ENCODE measurements at places on chromosomes 1 and 21.

- DNase-seq = no peak
These were observed 154.6 kb downstream of the PLPPR5 start for GRCh38 chr1:98849969-98850636.

GRCh38 chr1:24235921-24236788 lies 49.1 kb upstream of the IFNLR1 start:
- no peak for DNase-seq

GRCh38 chr1:48661726-48662463 lies 114.8 kb downstream of the BEND5 start:
- no peak for DNase-seq

GRCh38 chr1:158330391-158331105 lies 783 bp downstream of the CD1B start:
- no peak for DNase-seq

DNA sequence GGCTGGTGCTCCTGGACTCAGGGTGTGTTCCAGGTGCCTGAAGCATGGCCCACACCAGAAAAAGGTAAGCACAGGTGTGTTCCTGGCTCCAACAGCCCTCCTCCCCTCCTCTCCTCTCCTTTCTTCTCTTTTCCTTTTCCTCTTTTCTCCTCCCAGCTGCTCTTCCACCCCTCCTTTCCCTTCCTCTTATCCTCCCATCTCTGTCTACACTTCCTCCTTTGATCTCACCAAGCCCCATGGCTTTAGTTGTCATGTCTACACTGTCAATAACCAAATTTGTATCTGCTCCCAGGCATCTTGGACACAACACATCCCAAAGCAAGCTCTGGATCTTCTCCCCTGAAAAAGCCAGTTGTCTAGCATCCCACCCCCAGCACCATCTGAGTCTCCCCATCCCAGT lies 56.7 kb upstream of the LAPTM5 start:
- DNase-seq = no peak

DNA sequence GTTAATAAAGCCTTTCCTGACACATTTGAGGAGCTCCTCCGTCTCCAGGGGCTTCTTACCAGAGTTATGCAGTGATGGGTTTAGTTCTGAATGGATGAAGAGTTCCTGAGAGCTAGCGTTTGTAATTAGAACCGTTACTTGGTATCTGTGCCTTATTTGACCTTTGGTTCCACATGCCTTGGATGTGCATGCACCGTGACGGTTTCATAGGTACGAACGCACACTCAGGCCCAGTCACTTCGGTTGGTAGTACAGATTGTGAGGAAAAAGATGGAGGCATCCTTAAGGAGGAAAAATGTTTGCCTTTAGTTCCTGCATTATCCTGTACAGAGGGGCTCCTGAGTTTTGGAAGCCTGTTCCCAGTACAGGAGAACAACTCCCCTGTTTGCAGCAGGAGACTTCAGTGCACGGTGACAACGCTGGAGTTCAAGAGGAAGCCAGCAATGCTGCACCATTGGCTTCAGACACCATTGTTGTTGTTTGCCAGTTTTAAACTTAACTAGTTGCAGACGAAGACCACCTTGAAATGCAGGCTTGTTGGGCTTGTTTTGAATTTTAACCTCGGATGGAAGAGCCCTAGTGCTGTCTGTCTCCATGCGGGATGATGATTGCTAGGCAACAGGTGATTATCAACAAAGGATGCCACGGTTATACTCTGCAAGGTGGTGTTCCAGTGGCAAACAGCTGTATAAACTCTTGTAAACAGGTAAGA lies 8.2 kb downstream of the RBM15 start:
- no peak for DNase-seq

DNA sequence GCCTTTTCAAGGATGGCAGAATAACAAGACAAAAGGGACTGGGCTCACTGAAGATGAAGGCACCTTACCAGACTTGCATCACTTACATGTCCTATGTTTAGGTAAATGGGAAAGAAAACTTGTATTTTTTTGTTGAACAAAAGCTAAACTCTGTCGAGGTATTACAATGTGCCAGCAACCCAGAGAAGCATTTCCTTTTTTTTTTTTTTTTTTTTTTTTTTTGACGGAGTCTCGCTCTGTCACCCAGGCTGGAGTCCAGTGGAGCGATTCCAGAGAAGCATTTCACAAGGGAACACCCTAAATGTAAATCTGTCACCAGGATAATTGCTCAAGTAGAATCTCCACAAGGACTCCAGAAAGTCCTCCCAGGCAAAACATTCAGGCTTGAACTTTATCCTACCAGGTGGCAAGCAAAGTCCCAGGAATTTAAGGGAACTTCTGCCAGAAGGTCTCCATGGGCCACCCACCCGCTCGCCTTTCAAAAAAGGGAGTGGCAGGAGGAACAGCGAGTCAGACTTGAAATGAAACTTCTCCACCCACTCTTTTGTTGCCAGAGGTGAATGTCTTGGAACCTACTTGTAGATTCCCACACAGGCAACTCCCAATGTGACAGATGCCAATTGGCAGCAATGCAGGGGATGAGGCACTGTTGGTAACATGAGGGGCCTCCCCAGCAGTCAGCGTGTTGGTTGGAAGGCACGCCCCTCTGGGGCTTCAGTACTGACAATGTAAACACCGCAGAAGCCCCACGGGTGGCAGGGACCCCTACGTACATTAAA lies 125.0 kb downstream of the TIAM1 start:
- DNase-seq = no peak

GRCh38 chr1:204417074-204417997 lies 5.7 kb upstream of the PPP1R15B start:
- DNase-seq = no peak

DNA sequence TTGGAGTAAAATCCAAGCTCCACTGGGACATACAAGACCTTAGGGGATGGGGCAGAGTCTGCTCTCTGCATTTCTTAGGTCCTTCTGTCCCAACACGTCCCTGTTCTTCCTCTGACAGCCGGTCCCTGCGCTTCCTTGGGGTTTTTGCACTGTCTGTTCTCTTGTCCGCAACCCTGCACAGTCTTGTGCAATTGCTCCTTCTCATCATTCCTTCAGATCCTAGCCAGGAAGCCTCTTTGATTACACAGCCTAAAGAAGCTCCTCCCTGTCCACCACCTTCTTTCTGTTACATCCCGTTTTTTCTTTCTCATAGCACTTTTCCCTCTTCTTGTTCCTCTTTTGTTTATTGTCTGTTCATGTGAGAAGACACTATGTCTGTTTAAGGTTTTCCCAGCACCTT lies 19.9 kb downstream of the ACOT11 start:
- no peak for DNase-seq

- DNase-seq = no peak
These were observed 38.2 kb downstream of the ACTN2 start for GRCh38 chr1:236724506-236724905.

GRCh38 chr1:243264717-243265116 lies 8.9 kb downstream of the SDCCAG8 start:
- DNase-seq = no peak

DNA sequence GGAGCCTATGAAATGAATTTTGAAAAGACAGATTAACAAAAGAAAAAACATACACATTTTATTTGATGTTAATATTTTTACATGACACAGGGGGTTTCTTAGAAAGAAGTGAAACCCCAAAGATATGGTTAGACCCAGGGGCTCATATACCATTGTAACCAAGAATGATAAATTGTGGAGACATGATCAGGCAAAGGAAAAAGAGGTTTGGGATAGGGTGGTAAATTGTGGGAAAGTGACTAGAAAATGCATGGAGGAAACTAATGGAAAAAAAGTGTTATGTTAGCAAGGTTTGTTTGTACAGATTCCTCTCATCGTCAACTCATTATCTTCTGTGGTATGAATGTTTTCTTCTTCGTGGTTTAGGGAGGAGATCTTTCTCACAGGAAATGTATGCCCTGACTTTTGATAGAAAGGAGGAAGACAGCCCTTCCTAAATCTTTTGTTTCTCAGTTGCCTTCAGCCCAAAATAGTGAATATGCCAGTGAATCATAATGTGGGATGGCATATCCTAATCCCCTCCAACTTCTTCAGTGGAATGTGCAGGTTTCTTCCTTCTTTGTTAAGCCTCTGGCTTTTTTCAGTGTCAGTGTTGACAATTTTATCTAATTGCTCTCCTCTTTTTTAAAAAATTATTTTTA lies 140.4 kb upstream of the UBE2U start:
- no peak for DNase-seq

GRCh38 chr21:38343691-38344090 lies 86.9 kb downstream of the KCNJ15 start:
- no peak for DNase-seq

DNA sequence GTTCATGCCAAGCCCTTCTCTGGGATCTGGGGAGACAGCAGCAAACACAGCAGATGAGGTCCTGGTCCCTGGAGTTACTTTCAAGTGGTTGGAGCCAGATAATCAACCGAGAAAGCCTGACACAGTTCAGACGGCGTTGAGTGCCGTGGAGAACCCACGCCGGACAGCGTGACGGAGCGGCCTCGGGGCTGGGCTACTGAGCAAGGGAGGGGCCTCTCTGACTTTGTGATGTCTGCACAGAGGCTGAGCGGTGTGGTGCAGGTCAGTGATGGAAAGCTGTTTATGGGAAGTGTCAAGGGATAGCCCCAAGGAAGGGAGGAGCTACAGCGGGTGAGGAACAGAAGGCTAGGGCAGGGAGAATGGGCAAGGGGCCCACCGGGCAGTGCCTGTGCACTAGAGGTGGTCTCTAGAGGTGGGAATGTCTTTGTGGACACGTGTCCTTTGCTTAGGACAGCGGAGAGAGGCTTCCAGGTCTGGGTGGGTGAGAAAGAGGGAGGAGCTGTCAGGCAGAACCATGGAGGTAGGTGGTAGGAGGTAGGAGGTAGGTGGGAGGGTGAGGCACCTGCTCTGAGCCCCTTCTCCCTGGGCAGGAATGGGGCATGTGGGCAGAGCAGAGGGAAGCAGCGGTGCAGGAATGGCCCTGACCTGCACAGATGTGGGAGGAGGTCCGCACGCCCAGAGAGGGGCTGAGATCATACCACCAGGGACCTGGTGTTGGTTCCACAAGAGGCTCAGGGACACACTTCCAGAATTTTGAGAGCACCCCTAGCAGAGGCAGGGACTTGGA lies 62.8 kb downstream of the RUNX3 start:
- DNase-seq = no peak

DNA sequence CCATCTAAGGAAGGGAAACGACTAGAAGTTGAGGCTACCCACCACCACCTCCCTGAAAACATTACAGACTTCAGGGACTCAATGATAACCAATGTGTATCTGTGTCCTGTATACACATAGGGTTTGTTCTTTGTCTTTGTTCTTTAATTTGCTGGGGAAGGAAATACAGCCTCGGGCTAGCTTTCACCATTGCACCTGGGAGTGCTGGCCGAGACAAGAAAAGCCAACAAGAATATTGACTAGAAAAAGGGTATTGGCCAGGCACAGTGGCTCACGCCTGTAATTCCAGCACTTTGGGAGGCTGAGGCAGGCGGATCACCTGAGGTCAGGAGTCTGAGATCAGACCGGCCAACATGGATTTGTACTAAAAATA lies 50.4 kb downstream of the MDM4 start:
- no peak for DNase-seq

DNA sequence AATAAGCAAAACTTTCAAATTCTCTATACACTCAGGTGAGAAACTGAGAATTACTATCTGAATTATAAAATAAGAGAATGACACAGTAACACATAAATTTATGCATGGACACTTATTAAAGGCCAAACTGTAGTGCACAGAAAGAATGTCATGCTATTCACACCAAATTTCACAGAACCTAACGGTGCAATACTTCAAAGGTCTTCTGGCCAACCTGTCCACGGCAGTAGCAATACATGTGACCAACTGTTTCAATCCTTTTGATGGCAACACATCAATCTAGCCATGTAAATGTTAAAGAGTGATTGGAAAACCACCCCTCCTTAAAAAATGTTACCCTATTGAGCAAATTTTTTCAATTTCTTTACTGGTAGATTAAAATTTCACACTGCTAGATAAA lies 10.4 kb downstream of the GATAD2B start:
- no peak for DNase-seq

GRCh38 chr21:31273278-31273677 lies 70.8 kb downstream of the TIAM1 start:
- no peak for DNase-seq

GRCh38 chr1:85295006-85295431 lies 18.6 kb upstream of the BCL10 start:
- no peak for DNase-seq

GRCh38 chr1:55280731-55281130 lies 65.6 kb upstream of the USP24 start:
- no peak for DNase-seq

- DNase-seq = no peak
These were observed 407.6 kb downstream of the PTPRU start for GRCh38 chr1:29643838-29644440.

- no peak for DNase-seq
These were observed 30.8 kb downstream of the LRRC53 start for GRCh38 chr1:74481607-74482006.

DNA sequence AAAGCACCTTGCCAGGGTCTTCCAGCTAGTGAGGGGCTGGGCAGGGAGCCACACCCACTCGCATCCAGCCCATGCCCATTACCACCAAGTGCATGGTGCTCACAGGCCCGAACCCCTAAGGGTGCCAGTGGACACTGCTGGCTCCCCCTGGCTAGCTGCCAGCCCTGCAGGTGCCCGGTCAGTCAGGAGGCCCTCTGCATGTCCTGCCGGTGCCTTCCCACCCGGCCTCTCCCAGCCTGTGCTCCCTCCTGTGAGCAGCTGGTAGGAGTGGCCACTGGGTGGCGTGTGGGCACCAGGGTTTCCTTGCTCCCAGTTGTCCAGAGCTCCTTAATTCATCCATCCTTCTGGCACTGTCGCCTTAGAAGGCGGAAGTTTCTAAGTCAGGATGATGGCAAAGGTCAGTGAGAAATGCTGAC lies 33.4 kb downstream of the QSOX1 start:
- no peak for DNase-seq

Measured in anterior cingulate cortex (tissue), 58 donors.